ENCODE measurements at places on chromosomes 12 and 14.

- no peak for DNase-seq
Observed at GRCh38 chr14:48390346-48390745, 714.9 kb upstream of the MDGA2 start.

- DNase-seq, result no peak
Observed at GRCh38 chr12:82047446-82047845, 288.3 kb upstream of the PPFIA2 start.

DNA sequence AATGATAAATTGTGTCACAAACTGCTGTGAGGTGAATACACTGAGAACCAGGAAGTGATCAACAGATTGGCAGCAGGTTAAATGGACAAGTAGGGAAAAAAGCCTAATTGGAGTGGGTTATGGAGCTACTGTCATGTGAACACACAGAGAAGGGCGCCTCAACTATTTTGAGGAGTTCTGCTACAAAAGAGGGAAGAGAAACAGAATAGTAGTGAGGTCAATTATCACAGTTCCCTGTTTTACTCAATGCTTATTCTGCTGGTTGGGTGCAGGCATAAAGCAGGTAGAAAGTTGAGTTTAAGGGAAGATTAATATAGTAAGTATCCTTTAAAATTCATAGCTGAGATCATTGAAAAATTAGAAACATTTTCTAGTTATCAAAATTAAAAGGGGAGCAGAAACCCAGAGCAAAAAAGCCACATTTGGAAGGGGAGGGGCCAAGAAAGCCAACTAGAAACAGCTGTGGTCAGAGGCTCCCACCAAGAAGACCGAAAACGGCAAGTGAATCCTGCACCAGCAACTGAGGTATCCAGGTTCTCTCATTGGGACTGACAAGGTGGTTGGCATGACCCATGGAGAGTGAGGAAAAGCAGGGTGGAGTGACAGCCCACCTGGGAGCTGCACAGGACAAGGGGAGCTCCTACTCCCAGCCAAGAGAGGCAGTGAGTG is 105.7 kb downstream of the ZC3H14 start:
- DNase-seq, result no peak

GRCh38 chr12:124834822-124835221 is 28.8 kb downstream of the SCARB1 start:
- no peak for DNase-seq

DNA sequence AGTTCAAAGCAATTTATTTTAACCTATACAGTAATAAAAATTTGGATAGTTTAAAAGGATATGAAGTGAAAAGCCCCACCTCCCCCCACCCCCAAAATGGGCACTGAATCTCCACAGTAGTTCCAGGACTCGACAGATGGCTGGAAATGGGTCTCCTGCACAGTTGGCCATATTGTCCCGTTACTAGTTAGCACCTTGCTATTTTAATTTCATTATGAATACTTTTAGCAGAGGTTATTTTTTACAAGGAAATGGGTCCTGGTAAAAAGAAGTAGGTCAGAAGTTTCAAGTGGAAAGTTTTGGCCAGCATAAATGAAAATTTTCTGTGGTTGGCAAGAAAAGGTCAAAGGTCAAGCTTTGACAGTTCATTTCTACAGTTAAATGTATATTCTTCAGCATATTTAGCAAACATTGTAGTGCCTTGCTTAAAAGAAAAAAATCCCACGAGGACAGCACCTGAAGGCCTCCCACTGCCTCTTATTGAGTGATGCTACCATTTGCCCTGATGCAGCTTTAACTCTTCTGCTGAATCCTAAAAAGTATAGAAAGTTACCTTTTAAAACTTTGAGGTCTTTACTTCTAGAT is 28.3 kb downstream of the MTHFD1 start:
- DNase-seq, result no peak

- peak; percentile 40 for DNase-seq
Observed at GRCh38 chr12:130838284-130838950, 633 bp downstream of the STX2 start.

DNA sequence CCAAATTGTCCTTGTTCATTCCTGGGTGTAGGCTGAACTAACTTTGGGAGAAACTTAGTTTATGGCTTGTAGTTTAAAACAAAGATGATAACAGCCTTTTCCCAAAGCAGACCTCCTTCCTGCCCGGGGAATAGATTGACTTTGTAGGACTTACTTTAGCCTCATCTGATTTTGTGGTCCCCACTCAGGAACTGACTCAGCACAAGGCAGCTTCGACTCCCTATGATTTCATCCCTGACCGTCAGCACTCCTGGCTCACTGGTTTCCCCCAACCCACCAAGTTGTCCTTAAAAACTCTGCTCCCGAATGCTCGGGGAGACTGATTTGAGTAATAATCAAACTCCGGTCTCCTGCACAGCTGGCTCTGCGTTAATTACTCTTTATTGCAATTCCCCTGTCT is 40.1 kb upstream of the DDHD1 start:
- DNase-seq, result no peak

- no peak for DNase-seq
Observed at GRCh38 chr14:58635091-58635830, 2.5 kb upstream of the DACT1 start.

GRCh38 chr12:127773520-127773919 is 493.4 kb upstream of the TMEM132C start:
- DNase-seq, result no peak

DNA sequence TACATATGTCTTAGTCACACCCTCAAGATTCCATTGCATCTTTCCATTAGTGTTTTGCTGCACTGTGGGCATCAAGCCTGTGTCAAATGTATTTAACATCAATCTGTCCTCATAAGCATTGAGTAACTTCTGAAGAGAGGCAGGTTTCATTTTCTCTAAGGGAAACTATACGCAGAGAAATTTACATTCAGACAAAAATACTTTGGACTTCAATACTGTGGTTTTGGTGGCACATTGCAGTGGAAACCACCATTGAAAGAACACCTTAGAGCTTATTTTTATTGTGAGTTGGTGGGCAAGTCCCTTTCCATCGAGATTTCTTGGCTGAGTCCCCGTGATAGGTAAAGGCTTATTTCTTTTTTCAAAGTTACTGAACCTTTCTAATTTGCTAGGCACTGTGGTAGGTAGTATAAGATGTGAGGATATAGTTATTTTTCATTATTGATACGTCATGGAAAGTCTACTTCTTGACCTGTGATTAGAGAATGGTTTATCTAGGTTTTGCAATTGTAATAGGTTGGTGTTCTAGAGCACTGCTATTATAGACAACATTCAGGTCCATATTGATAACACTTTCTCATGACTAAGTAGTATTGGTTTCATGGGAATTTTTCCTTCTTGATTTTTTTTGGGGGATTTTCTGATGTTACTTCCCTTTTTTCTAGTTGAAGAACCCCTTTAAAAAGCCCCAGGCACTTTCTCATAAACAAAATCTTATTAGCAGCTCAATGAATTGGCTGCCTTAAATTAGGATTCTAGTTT is 81.9 kb downstream of the CFAP54 start:
- DNase-seq, result peak; percentile 8

DNA sequence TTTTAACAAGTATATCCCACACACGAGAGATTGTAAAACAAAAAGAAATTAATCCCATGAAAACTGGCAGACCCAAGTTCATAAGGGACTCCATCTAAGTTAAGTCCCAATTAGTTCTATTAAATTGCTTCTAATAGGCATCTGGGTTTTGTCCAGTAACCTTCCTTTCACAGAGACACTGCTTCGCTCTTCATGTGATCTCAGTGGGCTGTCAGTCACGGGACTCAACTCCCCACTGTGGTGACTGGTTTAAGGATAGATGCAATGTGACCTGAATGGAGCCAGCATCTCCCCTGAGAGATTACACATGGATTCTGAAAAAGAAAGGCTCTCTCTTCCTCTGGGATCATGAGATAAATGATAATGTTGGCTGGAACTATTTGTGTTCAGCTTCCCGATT is 96.4 kb downstream of the GAS2L3 start:
- DNase-seq, result no peak

DNA sequence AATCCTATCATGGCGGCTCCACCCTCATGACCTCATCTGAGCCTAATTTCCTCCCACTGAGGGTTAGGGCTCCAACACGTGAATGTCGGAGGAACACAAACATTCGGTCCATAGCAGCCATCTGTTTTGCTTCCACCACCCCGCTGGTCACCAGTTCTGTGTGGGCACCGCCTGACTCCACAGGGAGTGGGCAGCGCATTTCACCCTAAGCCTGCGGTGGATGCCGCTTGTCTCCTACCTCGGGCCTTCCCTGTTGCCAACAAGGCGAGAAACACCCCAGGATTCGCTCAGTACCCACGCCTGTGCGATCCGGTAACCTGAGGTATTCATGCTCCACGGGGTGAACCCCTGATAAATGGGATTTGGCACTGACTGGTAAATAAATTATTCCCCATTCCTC is 95.2 kb upstream of the PPP2R5C start:
- DNase-seq, result no peak

DNA sequence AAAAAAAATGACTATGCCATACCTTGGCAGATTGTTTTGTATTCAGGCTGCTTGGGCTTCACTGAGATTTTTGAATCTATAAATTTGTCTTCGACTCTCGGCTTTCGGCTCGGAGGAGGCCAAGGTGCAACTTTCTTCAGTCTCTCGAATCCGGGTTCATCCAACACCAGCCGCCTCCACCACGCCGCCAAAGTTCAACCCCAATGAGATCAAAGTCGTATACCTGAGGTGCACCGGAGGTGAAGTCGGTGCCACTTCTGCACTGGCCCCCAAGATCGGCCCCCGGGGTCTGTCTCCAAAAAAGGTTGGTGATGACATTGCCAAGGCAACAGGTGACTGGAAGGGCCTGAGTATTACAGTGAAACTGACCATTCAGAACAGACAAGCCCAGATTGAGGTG is 12.4 kb upstream of the SPPL3 start:
- DNase-seq, result no peak

- DNase-seq, result no peak
Observed at GRCh38 chr14:54854181-54854580, 48.4 kb downstream of the GCH1 start.

GRCh38 chr12:25317553-25317952 is 66.8 kb upstream of the KRAS start:
- no peak for DNase-seq

GRCh38 chr12:92156139-92156538 is 10.5 kb upstream of the BTG1 start:
- no peak for DNase-seq

- DNase-seq, result no peak
Observed at GRCh38 chr14:84237881-84238280, 1292.1 kb upstream of the FLRT2 start.

DNA sequence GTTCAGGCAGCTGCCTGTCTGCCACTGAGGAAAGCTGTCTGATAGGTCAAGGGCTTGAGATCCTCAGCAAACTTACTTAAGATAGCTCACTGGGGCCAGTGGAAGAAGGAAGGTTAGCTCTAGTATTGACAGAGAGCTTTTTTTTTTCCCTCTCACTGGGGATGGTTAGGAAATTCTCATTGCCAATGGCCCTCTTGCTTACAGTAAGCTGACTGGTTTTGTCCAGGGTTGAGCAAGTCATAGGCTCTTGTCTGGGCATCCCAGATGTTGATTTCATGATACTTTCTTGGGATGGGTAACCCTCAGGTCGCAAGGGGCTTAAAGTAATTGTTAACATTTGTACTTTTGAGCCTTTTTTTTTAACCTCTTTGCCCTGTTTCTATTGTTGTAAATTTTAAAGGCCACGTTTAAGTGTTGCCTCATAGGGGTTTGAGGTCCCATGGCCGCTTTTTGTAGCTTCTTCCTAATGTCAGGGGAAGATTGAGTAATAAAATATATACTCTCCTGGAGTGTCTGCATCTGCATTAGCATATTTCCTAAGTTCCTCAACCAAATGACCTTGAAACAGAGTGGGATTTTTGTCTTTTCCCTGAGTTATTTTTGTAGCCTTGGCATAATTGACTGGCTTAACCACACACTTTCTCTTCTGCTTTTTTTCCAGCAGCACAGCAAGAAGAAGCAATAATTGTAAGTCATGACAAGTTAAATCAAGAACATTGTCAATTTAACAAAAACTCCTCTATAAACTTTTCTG is 716.0 kb downstream of the LRFN5 start:
- no peak for DNase-seq

DNA sequence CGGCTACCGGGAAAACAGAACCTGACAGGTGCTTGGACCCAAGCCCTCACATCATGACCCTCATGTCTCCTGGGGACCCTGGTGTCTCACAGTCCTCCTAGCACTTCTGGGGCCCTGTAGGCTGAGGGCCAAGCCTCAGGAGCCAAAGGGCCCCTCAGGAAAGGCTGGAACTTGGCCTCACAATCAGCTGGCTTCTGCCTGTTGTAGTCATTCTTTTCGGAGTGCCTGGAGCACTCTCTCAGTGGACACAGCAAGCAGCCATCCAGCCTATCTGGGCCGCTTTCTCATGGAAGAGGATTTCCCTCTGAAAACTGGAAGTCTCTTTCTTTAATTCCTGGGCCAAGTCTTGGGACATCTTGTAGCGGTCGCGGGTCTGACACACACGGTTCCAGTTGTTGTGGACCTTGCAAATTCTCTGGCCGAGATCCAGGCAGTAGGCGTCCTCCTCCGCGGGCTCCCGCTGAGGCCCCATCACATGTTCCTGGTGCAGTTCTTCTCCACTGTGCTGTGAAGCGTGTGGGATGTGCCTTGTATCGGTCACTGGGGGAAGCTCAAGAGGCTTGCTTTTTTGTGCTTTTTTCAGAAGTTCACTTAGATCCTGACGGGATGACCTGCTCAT is 169.3 kb downstream of the EMP1 start:
- no peak for DNase-seq

- DNase-seq, result no peak
Observed at GRCh38 chr12:59131462-59131861, 211.2 kb upstream of the LRIG3 start.

DNA sequence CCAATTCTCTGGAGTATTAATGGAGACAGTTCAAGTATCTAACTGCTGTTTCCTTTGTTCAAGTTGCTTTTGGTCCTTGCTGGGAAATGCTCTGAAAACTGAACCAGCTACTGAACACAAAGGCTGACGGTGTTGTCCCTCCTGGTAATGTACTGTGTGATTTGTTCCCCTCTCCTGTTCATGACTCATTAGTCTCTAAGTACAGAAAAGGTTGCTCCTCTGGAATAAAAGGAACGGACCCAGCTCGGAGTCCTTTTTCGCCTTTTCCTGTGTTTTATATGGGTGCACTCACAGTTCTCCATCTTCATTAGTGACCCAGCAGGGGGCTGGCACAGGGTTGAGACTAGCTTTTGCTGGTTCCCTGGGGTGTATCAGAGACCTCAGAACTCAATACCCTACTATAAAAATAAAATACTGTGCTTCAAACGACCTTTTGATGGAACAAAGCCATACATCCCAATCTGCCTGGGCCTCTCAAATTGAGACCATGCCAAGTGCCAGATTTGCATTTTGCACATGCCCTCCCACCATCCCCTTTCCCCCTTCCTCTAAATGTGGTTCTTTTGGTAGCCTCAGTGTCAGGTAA is 269.7 kb downstream of the RAD51B start:
- DNase-seq, result no peak

GRCh38 chr12:65364046-65364445 is 85.6 kb downstream of the MSRB3 start:
- DNase-seq, result no peak

DNA sequence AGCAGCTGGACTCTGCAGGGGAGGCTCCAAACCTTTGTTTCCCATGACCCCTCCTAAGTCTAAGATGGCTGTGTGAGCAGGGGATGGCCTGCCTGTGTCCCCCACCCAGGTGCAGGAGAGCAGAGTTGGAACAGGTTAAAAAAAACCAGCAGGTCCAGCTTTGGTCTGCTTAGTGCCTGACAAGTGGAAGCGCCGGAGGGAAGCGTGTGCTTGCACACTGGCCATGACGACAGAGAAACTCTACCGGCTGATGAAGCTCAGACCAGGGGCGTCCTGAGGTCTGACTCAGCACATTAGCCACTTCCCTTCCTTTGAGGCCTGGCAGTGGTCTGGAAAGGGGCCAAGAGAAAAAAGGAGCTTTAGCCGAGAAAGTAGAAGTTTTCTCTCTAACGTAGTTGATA is 280.1 kb downstream of the VRK1 start:
- peak; percentile 12 for DNase-seq

- DNase-seq, result no peak
Observed at GRCh38 chr12:28536088-28536487, 345.8 kb downstream of the CCDC91 start.
